Esophagus squamous epithelium (tissue), 5 donors: ENCODE measurements at places on chromosomes 3 and 15.

DNA sequence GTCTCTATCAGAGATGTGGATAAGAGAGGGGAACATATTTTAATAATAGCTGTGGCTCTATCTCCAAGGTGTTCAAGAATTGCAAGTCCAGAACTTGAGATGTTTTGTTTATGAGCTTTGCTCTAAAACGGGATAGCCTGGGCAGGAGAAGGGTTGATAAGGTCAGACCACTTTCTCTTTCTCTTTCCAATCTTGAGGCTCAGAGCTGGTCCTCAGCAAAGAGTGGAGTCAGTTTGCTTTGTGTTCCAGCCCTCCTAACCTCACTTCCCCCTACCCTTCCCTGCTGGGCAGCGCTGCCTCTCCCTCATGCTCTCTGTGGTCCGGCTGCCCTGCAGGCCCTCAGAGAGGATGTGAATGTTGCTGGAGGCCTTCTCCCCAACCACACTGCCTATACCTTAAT, 13.8 kb downstream of the KLHL6 start:
- no peak for DNase-seq

GRCh38 chr15:50873935-50874361, 34.5 kb upstream of the AP4E1 start:
- no peak for DNase-seq

DNA sequence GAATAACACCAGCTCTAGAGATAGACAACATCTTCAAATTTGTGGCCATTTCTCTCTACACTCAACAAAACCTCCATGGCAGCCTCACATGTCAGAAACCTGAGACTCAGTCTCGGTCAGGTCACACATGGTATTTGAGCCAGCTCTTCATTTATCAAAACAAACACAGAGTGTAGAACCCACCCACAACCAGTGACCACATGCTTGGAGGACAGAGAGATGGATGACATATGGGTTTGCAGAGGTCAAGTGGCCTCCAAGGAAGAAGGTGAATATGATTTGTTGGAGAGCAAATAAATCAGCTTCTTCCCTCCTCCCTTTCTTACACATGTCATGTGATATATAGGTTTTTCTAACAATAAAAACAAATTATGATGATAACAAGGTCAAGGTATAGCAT, 278.1 kb upstream of the LRTM1 start:
- no peak for DNase-seq

- DNase-seq = no peak
These were observed 619.5 kb downstream of the MAGI1 start for GRCh38 chr3:65419233-65419632.

DNA sequence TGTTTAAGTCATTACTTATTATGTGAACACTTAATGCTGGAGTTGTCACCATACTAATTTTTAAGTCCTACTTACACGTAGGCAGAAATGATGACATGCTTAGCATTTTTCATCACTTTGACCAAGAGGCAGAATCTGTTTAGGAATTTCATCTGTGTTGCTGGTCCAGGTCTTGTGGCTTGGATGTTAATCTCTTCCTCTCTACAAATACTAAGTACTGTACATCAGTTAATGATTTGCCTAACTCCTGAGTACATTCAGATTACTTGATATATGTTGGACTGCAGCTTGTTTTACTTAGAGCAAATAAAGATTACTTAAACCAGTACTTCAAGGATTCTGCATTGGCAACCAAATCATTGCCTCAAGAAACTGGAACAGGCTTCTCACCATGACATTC, 8.6 kb downstream of the SNRK start:
- no peak for DNase-seq

GRCh38 chr3:190032923-190033322, 87.8 kb downstream of the P3H2 start:
- DNase-seq = no peak

- no peak for DNase-seq
These were observed 4.1 kb downstream of the RASGRP1 start for GRCh38 chr15:38560456-38560926.

- no peak for DNase-seq
These were observed at the start of gene GPR171 for GRCh38 chr3:151203051-151203420. Gene GPR171, minus strand, starts transcription at chr3:151203216. Its CDS starts 3,830 bp downstream, at chr3:151199386.

- DNase-seq = no peak
These were observed 74.7 kb downstream of the FBN1 start for GRCh38 chr15:48570822-48571221.

DNA sequence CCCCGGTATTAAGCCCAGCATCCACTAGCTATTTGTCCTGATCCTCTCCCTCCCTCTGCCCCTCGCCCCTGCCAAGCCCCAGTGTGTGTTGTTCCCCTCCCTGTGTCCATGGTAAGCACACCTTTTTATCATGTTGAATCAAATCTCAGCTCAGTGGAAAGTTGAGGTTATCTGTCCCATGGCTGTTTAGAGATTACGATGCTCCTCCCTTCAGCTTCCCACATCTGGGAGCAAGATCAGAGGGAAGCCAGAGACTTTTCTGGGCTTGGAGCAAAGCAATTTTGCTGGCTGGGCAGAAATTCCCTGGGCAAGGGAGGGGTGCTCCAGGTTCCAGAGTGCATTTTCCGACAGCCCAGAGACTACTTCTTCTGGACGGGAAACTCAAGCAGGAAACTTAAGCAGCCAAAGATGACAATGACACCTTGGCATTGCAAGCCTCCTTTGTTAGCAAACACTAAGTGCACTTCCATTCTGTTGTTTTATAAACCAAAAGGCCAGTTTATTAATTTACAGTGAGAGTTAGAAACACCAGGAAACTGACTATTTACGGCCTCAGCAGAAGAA, 104.5 kb downstream of the MESD start:
- DNase-seq = no peak
